ENCODE measurements at places on chromosomes 16 and 17.

DNA sequence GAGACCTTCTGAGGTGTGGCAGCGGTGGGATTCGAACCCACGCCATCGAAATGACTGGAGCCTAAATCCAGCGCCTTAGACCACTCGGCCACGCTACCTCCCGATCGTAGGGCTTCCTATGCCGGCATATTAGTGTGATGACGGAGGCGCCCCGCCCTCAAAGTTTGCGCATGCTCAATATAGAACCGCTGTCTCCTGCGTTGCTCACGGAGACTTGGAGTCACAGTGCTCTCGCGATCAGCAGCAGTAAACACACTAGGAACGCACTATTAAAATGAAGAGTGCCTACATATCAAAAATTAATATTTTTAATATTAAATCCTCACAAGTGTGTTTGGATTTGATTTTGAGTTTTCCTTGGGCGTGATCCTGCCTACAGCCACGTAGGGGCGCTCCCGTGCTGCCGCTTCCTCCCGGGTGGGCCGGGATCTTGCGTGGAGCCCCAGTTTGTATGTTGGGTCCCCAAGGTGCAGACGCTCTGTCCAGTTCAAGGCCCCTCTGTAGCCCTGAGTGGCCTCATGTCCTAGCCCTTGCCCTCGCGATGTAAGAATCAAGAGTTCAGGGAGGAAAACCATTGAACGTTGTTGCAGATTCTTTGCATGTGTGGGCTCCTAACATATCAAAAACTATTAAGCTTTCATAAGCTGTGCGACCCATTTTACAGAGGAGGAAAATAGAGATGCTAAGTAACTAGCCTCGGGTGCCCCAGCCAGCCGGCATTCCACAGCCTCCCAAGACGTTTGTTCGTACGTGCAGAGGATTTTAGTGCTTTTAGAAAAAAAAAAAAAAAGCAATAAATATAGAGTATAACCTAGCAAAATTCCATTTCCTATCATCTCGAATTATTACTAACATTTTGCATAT, 10.2 kb upstream of the EEF2K start:
- peak; percentile 98 for DNase-seq

DNA sequence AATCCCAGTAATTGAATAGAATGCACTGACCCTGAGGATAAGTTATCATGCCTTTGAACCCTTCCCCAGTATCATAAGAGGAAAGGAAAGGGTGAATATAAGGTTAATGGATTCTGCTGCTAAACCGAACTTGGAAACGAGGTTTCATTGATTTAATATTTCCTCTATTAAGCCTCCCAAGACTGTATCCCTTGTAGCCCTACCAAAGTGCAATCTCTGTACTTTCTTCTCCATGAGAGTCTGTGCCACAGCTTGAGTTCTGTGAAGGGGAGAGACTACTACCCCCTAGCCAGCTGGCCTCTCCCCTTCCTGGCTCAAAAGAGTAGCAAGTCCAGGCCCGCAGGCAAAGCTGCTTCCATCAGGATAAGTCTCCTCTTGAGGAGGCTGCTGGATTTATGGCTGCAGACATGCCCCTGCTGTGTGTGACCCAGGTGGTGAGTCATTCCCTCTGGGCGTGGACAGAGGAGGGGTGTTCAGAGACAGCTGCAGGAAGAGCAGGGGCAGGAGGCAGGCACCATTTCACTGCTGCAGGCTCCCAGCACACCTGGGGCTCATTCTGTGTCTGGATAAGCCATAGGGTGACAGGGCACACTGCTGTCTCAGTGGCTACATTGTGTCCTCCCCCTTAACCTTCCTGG, 58.4 kb downstream of the TOM1L2 start:
- no peak for DNase-seq

DNA sequence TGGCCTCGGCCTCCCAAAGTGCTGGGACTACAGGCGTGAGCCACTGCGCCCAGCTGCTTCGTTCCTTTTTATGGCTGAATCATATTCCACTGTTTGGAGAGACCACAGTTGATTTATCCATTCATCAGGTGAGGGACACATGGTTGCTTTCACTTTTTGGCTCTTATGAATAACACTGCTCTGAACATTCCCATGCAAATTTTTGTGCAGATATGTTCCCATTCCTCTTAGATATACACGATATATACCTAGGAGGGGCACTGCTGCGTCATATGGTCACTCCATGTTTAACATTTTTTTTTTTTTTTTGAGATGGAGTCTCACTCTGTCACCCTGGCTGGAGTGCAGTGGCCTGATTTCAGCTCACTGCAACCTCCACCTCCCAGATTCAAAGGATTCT, 13.9 kb upstream of the GLIS2 start:
- no peak for DNase-seq

DNA sequence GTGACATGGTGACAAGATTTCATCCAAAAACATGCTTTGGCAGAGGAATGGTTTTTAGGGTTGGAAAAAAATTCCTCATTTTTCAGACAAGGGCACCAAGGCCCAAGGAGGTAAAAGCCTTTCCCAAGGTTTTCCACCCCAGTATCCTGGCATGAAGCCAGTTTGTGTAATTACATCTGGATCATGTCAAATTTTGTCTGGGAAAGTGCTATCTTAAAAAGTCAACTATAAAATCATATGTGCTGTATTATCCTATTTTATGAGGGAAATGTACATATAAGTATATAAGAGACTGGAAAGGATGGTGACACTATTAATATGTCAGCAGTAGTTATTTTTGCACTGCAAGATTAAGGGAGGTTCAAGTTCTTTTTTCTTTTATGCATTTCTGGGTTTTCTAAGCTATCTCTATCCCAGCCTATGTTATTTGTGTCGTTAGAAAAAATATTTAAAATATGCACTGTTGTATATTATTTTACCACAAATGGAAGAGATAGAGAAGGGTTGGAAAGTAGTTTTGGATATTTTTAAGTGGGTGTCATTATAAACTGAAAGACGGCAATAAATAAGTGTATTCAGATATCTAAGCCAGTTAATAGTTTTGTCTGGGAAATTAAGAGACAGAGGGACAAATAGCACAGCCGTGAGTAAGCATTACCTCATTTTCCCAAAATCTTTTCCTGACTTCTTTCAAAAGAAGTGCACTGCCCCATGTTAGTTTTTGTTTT, 13.5 kb upstream of the FBXO47 start:
- no peak for DNase-seq

- peak; percentile 39 for DNase-seq
Measured at GRCh38 chr16:80583466-80583865, 42.7 kb downstream of the DYNLRB2 start.

GRCh38 chr17:39928858-39929645, 1.5 kb downstream of the LRRC3C start:
- no peak for DNase-seq

DNA sequence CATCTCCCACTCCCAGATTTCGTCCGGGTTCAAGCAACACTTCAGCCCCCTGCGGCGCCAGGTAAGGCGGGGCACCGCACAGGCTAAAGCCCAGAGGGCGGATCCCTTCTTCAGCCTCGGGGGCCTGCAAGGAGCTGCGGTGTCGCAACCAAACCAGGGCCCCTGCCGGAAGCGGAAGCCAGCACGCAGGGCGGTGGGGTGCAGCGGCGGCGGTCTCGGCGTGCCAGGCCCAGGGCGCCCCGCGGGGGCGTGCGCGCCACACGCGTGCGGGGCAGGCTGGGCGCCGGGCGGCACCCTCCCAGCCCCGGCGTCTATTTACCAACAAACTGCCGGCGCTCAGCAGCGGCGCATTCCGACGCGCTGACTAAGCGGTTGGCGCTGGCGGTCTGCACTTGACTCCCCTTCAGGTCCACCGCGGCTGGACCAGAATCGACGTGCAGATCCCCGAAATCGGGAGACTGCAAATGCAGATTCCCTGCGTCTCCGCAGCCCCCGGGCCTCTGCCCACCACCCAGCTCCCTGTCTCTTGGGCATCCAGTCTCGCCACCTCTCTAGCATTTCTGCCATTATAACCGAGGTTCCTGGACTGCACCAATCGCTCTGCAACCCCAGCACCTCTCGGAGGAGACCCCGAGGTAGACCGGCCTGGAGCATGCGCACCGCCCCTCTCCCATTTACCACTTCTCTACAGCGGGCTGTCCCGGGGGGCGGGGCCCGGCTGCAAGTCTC, 421 bp upstream of the DLX4 start:
- peak; percentile 57 for DNase-seq

- no peak for DNase-seq
Measured at GRCh38 chr17:54493691-54494090, 407.0 kb upstream of the TOM1L1 start.

- DNase-seq, result no peak
Measured at GRCh38 chr17:30238387-30239088, 3.0 kb upstream of the SLC6A4 start.

DNA sequence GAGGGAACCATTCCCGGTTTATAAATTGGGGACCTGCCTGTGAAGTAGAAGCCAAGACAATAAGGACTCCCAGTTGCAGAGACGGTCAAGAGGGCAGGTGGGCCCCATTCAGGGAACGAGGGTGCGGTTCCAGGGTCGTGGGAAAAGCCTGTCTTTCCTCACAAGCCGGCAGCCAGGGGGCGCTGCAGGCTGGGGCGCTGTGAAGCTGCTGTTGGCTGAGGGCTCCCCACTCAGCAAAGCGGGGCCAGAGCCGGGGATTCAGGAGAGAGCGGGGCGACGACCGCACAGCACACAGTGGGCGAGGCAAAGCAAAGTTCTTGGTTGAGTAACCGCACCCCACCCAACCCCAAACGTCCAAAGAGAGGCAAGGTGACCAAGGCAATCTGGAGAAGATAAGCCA, 24.9 kb downstream of the CDRT15 start:
- DNase-seq, result no peak

GRCh38 chr16:31496670-31497069, 11.5 kb downstream of the RUSF1 start:
- no peak for DNase-seq

- DNase-seq, result no peak
Measured at GRCh38 chr16:8887952-8888560, 5.9 kb downstream of the LITAFD start.

- no peak for DNase-seq
Measured at GRCh38 chr16:82999711-83000110, 372.9 kb downstream of the CDH13 start.

DNA sequence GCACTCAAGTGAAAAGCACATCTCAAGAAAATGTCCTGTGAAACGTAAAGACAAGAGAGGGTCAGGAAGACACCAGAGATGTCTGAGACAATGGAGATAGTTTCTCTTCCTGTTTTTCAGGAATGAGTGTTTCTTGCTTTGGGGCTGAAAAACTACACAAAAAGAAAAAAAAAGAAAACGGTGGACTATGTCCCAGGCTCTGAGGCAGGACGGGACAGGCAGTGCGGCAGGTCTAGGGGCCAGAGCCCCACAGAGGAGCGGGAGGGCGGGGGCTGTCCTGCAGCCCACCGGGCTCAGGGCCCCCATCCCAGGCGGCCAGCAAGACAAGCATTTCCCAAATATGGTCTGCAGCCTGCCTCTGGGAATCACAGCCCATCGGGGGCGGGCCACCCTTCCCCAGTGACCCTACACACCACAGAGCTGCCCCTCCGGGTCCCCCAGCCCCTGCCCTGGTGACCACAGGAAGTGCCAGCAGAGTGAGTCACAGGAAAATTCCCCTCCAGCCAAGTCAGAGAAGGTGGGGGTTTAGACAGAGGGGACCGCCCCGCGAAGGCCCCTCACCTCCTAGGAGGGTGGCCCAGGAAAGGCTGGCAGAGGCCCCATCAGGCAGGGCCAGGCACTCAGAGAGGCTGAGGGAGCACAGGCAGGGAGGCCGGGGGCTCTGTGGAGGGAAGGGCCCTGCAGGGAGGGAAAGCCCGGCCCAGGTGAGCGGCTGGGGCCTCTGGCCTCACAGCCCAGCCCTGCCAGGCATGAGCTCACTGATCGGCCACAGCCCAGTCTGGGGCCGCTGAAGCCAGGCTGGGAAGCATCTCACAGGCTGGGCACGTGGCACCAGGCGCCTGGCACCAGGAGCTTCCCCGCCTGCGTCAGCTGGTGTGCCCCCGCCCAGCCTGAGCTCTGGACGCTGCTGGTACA, 6.3 kb downstream of the BCAR1 start:
- DNase-seq, result no peak

GRCh38 chr17:27217631-27218030, 76.3 kb upstream of the WSB1 start:
- DNase-seq, result no peak

DNA sequence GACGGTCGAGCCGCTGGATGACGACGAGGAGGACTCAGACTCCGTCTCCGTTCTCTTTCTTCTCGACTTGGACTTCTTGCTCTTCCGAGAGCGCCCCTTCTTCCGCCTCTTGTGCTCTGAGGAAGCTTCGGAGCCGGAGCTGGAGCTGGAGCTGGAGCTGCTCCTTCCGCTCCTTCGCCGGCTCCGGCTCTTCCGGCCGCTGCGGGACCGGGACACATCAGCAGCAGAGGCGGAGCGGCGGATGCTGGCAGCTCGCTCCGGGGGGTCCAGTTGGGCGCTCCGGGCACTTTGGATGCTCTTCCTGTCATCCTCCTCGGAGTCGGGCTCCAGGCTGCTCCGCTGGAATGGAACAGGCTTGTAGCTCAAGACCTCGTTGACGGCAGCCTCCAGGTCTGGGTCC, 36.9 kb downstream of the PIPOX start:
- no peak for DNase-seq

GRCh38 chr17:73934696-73935095, 268.8 kb upstream of the RPL38 start:
- DNase-seq, result no peak

GRCh38 chr16:11354733-11355574, 9.7 kb downstream of the RMI2 start:
- peak; percentile 33 for DNase-seq

DNA sequence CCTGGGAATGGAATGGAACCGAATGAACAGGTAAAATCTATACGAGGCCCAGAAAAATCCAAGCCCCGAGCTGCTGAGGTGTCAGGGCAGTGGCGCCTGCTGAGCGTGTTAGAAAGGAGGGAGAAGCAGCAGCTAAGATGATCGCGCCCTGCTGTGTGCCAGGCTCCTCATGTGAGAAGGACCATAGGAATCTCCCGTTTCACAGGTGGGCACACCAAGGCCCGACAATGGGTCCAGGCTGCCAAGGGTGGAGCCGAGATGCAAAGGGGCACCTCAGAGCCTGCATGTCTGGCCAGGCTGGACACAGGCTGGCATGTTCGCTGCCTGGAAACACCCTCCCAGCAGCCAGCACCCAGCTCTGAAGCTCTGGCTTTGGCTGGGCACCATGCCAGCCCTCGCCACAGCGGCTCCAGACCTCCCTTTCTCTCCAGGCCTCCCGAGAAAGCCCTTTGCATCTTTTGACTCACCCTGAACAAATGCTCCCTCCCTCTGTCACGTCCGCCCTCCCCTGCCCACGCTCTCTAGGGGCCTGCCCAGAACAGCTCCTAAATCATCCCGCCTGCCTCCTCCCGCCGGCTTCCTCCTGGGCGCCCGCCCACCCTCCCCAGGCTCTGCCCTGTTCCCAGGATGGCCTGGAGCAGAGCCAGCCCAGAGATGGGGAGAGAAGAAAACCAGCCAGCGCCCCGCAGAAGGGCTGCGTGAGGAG, 217.8 kb upstream of the GSE1 start:
- no peak for DNase-seq

DNA sequence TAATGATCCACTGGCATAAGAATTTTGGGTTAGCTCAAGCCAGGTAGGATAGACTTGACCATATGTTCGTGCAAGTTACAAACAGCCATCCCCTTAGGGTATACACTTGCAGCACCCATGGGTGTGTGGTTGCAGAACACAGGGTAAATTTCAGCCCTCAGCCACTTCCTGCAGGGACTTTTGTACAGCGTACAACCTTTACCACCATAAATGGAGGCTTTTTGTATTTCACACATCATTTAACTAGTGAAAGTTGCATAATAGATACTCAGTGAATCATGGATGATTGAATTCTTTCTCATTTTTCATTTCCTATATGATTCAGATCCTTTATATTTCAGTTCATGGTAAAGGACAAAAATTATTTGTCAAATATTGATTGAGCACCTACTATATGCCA, 473.9 kb downstream of the CDH13 start:
- DNase-seq, result no peak

Data from activated CD4-positive, alpha-beta T cell treated with anti-CD3 and anti-CD28 coated beads, Interleukin-2, amount 50 U/mL, for 24 hours (primary cell).